ENCODE measurements at places on chromosomes 5 and 9.
A peak's percentile ranks its signal among the peaks of the same experiment; 100 is the strongest.

DNA sequence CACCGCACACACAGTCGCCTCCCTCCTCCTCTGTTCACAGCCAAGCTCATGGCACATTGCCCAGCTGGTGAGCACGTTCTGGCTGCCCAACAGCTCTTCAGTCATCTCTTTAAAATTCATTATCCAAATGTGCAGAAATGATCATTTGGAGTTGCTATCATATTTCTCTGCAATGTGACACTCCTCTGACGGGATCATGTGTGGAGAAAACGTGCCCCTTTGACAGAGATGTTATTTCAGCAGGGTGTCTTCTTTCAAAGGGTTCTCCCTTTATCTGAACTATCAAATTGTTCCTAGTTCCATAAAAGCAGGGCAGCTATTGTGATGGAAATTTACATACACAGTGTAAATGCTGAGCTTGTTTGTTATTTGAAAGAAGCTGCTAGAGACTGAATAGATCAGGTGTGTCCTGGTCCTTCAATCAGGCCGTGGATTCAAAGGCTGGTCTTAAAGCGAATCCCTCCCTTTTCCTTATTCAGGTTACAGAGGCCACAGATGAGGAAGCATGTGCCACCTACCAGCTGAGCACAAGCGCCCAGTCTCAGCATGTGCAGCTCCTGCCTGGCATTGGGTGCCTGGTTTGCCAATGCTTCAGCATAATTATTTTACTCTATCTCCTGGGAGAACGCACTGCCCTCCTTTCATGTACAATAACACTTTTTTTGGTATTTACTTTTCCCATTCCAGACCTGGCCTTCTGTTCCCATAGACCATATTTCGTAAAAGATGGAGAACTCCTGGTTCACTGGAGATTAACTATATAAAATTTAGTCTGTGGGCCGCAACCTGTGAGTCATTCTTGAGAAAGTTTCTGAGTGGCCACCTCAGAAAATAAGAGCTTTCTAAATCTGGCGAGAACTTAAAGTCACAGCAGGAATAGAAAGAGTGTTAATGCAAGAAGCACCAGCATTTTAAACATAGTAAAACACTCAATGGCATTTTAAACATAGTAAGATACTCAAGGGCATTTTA lies 433.7 kb downstream of the ENC1 start:
- DNase-seq = no peak

DNA sequence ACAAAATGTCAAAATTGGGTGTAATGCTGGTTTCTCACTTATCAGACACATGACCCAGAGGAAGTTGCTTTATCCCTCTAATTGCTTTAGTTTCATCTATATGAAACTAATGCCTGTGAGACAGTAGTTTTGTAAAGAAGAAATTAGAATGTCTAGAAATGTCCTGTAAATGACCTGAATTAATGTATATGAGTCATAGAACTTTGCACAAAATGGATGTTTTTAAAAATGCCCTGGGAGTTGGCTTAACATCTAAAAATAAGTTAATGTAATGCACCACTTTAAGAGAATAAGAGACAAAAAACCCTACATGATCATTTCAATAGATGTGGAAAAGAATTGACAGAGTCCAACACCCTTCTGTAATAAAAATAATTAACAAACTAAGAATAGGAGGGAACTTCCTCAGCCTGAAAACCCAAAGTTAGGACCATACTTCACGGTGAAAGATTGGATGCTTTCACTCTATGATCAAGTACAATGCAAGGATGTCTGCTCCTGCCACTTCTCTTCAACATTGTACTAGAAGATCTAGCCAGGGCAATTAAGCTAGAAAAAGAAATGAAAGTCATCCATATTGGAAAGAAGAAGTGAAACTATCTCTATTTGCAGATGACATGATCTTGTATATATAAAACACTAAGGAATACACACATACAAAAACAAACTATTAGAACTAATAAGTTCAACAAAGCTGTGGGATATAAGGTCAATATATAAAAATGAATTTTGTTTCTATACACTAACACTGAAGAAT lies 117.9 kb downstream of the MELK start:
- no peak for DNase-seq

GRCh38 chr5:160129841-160130240 lies 10.6 kb upstream of the PWWP2A start:
- DNase-seq = no peak

DNA sequence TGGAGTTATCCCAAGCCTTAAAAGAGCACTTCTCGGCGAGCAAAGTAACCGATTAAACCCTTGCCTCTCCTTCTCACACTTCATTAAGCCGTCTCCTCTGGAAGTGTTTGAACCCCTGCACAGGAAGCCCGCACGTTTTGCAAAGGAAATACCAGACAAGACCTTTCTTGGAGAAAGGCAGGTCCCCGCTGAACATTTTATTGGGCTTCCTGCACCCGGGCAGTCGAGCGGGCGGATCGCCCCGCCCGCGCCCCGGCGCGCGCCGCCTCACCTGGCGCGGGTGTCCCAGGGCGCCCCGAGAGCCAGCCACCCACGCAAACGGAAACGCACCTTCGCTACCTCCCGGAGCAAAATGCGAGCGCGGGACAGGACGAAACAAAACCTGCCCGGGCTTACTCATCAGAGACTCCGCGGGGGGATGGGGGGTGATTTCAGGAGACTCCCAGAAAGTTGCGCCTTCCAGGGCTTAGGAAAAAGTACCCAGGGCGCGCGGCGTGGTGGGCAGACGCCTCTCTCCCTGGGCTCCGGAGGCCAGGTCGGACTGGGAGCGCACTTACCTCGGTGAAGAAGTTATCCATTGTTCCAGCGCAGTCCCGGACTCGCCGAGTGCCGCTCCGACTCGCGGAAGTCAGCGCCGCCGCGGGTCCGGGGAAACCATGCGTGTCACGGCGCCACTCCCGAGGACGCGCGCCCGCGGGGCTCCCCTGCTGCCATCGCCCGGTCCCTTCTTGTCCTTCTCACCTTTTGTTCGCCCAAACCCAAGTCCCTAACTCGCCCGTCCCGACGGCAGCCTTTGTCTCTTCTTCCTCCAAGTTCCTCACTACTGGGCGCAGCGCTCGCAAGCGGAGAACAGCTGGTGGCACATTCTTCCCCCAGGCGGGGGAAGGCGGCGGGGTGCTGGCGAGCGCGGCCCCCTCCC lies 598 bp downstream of the MYO10 start:
- DNase-seq = peak; percentile 47

DNA sequence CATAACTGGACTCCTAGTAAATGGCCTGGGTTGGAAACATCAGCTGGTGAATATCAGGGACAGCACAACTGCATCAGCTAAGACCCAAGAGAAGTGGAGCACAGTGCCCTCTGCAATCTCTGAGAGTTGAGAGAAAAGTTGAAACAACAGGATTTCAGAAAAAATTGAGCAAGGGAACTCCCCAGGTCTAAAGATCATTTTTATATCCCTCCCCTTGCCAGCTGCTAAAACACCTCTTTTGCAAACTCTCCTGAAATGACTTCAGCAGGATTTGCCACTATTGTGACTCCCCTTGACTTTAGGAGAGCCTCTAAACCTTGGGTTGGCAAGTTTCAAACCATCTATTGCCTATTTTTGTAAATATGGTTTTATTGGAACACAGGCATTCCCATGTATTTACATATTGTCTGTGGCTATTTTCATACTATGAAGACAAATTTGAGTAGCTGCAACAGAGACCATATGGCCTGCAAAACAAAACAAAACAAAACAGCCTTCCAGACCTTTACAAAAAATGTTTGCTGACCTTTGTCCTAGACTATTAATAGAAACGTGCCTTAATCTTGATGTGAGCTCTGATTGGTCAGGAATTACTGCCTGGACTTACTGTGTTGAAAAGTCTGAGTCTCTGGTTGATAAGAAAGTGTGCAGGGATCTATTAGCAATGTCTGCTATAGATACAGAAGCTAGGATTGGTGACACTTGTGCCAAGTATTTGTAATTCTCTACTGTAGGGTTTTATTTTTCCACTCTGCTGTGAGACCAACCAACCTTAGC lies 37.7 kb upstream of the PLPPR1 start:
- DNase-seq = no peak

DNA sequence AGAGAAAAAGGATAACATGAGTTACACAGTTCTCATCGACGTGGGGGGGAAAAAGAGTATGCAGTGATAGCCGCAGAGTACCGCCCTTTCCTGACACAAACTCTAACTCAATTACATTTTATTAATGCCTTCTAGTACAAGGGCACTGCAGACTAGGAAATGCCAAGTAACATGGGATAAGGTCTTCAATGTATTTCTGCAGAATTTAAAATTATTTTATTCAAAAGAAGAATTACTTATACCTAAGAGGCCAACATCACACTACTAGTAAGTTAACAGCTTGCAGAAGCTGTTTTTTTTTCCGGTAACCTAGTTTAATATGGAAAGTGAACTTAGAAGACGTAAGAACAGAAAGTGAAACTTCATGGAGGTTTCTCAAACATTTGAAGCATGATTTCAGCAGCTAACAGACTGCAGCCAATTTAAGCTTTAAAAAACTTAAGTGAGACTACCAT lies 3.9 kb downstream of the SETX start:
- DNase-seq = peak; percentile 21

DNA sequence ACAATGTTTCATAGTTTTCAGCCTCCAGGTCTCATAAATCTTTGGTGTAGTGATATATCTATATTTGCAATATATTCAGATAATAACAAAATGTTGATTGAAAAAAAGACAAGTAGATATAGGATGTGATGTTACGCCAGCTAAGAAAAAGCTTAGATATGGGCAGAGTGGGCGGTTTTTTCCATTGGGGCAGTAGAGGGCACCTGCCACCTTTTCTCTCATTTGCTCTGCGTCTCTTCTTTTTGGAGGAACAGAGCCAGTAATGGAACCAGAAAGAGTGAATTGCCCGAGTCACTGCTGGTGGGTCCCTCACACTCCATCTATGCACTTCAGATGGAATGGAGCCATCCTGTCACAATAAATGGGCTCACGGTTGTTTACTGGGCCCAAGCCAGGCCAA lies 62.1 kb upstream of the FANCC start:
- no peak for DNase-seq

- peak; percentile 15 for DNase-seq
These were observed 82.1 kb downstream of the DPYSL3 start for GRCh38 chr5:147427521-147428401.

DNA sequence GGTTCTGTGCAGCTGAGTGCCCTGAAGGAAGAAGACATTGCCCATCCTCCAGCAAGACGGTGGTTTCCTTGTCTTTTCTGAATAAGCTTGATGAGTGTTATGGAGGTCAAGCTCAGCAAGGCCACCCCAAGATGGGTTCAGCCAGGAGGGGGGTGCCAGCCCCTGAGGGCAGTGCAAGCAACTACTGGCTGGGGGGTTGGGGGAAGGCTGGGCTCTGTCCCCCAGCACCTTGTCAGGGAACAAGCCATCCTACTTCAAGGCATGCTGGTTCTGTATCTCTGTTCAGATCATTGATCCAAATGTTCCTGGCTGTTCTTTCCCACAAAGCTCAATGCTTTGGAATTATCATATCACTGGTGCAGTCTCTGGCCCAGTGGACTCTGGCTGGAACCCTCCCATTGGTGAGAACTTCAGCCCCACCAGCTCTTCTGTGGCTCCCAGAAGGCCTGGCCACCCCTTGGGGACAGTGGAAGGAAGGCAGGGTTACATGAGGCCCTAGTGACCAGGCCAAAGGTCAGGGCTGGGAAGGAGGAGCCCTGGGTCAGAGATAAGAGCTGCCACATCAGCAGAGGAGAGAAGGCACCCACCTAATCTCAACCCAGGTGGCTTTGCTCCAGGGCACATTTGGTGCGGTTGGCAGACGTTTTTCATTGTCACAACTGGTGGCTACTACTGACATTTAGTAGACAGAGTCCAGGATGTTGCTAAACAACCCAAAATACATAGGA lies 280.2 kb downstream of the IRX2 start:
- no peak for DNase-seq

GRCh38 chr9:92439921-92440750 lies 15.9 kb upstream of the OMD start:
- peak; percentile 37 for DNase-seq

DNA sequence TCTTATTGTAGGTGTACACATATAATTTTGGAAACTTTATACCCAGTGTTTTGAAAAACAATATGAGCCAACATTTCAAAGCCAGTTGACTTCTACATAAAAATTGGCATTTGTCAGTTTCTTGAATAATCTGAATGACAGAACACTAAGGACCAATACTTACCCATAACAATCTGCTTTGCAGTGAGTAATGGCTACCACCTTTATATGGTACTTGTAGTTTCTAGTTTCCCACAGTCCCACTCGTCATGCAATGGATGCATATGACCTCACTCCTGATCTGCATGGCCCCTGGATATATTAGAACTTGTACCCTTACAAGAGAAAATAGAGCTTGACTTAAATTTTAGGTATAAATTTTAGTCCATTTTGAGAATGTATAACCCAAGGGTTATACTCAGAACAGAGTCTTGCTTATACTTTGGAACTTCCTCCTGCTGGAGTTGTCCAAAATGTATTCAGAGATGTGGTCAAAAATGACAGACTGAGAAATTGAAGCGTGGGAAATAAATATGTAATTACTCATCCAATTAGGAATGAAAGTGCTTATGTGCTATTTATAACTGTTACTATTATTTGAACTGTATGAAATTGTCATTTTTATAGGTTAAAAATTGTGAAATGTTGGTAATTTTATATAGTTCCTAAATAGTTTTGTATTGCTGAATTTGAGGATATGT lies 19.5 kb downstream of the XRCC4 start:
- no peak for DNase-seq

DNA sequence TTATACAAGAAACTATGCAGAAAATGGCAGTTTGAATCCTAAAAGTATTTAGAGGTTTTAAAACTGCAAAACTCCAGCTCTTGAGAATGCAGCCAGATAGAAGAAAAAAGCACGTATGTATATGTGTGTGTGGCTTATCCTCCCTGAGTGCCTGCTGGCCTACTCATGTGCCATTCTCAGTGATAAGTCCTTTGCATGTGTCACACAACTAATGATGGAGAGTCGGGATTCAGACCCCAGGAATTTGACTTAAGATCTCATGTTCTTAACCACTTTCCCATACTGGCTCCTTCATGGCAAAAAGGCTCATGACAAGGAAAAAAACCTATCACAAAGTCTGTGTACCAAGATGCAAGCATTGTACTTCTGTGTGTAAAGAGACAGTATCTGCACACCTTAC lies 26.6 kb downstream of the SMARCA2 start:
- no peak for DNase-seq

DNA sequence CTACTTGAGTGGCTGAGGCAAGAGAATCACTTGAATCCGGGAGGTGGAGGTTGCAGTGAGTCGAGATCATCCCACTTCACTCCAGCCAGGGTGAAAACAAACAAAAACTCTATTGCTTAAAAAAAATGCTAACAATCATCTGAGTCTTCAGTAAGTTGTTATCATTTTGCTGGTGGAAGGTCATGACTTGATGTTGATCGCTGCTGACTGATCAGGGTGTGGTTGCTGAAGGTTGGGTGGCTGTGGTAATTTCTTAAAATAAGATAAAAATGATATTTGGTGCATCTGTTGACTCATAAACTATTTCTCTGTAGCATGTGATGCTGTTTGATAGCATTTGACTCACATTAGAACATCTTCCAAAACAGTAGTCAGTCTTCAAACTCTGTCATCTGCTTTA lies 349.4 kb upstream of the PAPPA start:
- DNase-seq = no peak
